ENCODE measurements at places on chromosomes 5 and 9.

DNA sequence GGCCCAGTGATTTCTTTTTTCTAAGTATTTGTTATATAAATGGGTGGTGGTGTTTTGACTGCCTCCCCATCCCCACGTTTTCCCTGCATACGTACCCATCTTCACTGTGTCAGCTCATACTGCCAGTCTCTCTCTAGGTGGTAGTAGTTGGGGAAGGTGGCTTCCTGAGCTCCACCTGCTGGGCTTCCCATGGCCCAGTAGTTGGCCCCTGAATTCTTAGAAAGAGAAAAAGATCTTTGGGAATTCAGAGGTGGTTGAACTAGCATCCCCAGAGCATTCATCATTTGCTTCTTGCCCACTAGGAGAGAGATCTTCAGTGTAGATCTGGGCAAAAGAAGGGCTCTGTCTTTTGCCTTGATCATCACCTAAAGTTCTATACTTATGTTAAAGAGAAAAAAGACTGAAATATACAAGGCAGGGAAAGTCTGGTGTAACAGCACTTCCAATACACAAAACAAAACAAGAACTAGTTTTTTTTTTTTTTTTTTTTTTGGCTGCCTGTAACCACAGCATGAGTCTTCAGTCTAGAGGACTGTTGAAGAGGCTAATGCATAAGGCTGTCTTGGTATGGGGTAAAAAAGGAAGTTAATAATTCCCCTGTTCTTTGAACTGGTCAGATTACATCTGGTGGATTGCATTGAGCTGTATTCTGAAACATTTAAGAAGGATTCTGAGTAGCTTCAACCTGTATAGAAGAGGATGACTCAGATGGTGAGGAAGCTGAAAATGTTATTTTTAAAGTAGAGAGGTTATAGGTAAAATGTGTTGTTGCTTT is 128.7 kb downstream of the ATG10 start:
- no peak for DNase-seq

DNA sequence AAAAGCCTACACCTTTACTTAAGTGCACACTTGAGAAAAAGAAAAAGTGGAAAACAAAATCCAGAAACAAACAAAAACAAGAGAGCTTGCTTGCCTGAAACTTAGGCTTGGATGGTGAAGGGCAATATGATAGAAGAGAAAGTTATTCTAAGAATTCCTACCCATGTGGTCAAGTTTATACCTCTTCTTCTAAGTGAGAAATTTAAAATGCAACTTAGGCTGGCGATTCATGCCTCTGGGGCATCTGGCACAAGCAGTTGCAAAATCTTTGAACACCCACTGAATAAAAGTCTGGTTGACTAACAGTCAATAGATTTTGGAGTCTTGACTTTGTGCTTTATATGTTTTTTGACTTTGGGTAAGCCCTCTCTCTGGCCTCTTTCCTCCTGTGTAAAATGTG is 239.6 kb downstream of the KDM4C start:
- DNase-seq, result no peak

DNA sequence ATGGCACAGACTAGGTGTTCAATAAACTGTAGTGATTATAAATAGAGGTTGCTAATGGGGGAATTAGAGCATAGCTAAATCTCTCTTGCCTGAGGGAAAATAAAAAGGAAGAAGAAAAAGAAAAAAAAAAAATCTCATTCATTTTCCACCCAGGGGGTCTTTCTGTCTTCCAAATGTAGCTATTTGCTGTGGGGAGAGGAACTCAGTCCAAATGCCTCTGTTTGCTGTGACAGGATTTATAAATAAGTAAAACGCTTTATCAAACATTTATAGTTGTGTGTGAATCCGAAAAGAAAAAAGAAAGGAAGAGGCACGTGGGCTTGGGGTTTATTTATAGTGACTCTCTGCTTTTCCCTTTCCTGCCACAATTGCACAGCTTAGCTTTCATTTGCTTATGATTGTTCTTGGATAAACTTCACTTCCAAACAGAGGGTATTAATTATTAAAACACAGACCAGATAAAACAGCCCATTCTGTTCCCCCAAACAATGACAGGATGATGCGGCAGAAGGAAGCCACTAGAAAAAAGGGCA is 245.7 kb downstream of the ASTN2 start:
- no peak for DNase-seq

DNA sequence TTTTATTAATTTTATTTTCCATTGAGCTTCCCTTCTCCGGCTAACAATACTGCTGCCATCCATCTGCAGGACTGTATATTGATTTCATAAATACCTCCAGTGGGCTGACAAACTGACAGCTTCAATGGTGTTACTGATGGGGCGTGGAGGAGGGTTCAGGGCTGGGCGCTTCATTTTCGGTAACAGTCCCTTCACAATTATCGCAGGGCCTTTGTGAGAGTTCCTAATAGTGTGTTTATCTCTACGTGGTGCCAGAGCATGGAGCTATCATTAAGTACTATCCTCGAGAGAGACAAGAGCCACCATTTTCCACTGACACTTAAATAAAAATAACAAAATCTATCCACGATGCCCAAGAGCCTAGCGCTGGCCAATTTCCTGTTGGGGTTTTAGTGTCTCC is 307.0 kb upstream of the PANK3 start:
- no peak for DNase-seq

DNA sequence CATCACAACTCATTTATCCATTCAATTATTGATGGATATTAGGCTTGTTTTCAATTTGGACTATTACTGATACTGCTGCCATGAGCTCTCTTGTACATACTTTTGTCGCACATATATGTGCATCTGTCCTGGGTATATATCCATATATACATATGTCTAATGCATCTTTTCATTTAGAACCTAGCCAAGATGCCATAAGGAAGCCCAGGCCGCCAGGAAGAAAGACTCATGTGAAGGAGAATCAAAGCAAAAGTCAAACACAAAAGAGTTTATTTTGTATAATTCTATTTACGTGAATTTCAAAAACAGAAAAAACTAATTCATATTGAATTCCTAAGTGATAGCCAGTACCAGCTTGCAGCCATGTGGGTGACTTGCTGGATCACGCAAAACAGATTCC is 79.0 kb downstream of the ADAMTS12 start:
- DNase-seq, result no peak

GRCh38 chr5:86684222-86684621 is 66.5 kb downstream of the COX7C start:
- DNase-seq, result no peak

Data from 8988T (cell line).